ENCODE measurements at places on chromosomes 7 and 10. TPM values are rescaled to one million over a fixed set of nuclear protein-coding genes. Genes with fewer than 3 reads are reported as not detected.

DNA sequence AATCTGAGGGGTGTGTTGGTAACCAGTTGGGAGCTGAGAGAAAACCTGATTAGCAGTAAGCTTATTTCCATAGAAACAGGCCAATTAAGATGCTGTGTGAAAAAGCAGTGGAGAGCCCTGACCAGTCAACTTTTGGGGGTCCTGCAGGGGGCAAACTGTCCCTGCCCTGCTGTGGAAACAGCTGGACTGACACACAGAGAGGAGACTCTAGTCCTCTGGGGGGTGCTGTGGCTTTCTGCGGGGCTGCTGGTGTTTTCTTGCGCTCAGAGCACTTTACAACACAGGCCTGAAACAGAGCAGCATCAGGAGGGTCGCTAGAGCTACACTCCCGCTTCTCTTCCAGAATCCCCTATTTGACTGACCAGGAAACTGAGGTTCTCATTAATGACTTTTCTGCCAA is 546.9 kb upstream of the GALNT17 start:
- DNase-seq = no peak

GRCh38 chr7:94375691-94376090 is 19.0 kb upstream of the COL1A2 start:
- peak; percentile 49 for DNase-seq

DNA sequence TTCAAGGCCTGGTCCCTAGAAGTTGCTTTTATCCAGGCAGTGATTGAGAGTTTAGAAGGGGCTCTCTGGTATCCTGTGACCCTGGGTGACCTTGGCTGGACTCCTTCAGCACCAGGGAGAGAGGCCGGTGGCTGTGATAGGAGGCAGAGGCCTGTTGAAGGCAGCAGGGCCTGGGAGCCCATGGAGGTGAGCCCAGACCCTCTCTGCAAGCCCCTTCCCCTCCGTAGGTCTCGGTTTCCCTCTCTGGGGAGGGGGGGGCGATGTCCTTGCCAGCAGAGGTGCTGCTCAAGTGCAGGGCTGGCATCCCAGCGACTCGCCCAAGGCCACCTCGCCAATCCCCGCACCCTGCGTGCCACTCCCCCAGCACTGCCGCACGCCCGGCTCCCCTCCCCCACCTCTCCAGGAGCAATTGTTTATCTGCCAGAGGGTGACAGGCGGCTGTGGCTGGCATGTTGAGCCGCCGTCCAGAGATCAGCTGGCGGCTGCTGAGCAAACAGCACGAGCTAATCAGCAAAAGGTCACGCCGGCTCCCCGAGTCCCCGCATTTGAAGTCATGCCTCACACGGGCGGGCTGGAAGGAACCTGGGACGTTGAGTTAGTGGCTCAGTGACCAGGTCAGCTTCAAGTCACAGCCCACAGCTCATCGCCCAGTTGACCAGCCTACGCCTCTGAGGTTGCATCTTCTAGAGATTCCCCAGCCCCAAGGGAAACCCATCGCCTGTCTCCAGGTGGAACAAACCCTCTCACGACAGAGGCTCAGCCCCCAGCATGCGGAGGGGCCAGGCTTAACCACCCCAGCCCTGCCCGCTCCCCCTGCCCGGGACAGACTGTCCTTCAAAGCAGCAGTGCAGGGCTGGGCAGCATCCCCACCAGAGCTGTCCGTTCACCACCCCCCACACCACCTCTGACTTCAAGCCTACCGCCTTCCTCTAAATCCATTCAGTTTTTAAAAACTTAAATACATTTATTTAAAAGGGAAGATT is 43.7 kb downstream of the ELFN1 start:
- DNase-seq = peak; percentile 58

- no peak for DNase-seq
Observed at GRCh38 chr10:45375716-45376231, 1.8 kb downstream of the ALOX5 start.

GRCh38 chr7:1703441-1703840 is 33.4 kb downstream of the ELFN1 start:
- no peak for DNase-seq

- DNase-seq = no peak
Observed at GRCh38 chr7:107788216-107788615, 14.8 kb downstream of the SLC26A3 start.

DNA sequence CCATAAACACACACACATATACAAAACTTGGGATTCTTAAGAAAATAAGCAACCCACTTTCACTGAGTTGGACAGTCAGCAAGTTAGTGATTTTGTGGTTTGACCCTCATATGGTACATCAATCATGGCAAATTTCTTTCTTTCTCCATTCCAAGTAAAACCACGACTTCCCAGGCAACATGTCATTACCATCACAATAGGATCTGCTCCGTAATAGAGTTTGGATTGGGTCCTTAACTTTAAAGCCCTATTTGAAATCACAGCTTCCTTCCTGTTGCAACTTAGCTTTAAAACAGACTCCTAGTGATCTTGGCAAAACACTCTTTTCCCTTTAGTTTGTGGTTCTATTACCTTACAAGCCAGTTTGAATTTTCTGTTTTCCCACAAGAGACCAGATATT is 483.6 kb downstream of the INHBA start:
- no peak for DNase-seq

GRCh38 chr7:69898189-69898588 is 299.9 kb downstream of the AUTS2 start:
- no peak for DNase-seq

DNA sequence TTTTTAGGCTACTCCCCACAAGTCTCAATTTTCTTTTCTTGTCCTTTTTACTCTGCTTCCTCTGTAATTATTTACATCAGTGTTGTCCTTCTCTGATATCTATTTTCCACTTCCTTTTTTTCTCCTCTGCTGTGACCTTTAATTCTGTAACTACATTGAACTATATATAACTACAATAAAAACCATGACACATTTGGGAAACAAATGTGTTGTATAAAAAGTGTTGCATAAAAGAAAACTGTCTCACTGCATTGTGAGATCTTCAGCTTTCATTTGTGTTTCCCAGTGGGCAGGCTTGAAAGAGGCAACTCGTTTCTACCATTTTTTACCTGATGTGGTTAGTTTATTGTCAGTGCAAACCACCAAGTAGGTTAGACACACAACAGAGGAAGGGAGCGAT is 483.9 kb upstream of the NRP1 start:
- DNase-seq = no peak

DNA sequence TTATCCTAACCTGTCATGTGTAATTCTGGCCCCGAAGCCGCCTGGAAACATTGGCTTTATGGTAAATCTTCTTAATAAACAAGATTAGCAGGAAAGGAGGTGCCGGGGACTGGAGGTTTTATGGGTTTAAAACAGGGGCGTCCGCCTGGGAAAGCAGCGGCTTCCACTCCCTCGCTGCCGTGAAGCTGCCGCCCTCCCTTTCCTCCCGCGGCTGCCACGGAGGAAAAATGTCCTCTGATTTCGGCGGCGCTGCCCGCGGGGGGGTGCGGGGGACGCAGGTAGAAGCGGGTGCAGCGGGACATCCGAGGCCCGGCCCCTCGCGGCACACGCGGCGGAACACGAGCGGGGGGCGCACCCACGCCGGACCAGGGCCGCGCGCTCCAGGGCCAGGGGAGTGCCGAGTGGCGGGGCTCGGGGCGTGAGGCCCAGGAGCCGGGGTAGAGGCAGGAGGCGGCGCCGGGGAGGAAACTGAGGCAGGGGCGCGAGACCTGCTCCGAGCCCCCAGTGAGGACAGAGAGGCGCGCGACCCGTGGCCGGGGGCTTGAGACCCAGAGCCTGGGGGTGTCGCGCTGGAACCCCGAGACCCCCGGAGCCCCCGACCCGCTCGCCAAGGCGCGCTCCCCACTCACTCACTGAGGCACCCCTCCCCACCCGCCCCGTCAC is 993 bp downstream of the PTPRN2 start:
- DNase-seq = no peak

- DNase-seq = no peak
Observed at GRCh38 chr7:76008156-76008687, 13.8 kb upstream of the TMEM120A start.

- DNase-seq = no peak
Observed at GRCh38 chr10:44619975-44620374, 235.1 kb upstream of the CXCL12 start.

- no peak for DNase-seq
Observed at GRCh38 chr7:5681979-5682546, 99.4 kb downstream of the RNF216 start.

- no peak for DNase-seq
Observed at GRCh38 chr7:1122832-1123501, 35.1 kb downstream of the GPER1 start.

DNA sequence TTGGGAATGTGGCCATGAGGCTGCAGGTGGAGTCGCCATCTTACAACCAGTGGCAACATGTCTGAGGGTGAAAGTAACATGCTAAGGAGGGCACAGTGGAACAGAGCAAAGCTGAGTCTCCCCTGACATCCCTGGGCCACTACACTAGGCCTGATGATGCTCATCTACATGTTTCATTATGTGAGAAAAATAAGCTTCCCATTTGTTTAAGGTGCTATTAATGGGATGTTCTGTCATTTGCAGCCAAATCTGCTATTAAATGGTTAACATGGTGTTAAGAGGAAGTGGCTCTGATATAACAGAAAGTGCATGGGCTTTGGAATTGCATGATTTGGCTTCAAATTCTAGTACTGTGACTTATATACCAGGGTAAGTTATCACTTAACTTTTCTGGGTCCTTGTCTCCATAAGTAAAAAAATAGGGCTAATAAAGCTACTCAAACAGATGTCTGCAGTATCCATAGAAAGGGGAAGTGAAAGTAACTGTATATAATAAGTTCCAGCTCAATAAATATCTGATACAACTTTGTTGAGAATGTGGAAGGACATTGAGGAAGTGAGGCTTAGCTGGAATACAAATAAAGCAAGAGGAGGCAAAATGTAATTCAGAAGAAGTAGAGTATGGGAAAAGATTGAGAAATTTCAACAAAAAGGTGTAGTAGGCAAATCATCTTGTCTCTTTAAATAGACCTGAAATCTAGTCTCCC is 158.9 kb downstream of the RTKN2 start:
- no peak for DNase-seq

DNA sequence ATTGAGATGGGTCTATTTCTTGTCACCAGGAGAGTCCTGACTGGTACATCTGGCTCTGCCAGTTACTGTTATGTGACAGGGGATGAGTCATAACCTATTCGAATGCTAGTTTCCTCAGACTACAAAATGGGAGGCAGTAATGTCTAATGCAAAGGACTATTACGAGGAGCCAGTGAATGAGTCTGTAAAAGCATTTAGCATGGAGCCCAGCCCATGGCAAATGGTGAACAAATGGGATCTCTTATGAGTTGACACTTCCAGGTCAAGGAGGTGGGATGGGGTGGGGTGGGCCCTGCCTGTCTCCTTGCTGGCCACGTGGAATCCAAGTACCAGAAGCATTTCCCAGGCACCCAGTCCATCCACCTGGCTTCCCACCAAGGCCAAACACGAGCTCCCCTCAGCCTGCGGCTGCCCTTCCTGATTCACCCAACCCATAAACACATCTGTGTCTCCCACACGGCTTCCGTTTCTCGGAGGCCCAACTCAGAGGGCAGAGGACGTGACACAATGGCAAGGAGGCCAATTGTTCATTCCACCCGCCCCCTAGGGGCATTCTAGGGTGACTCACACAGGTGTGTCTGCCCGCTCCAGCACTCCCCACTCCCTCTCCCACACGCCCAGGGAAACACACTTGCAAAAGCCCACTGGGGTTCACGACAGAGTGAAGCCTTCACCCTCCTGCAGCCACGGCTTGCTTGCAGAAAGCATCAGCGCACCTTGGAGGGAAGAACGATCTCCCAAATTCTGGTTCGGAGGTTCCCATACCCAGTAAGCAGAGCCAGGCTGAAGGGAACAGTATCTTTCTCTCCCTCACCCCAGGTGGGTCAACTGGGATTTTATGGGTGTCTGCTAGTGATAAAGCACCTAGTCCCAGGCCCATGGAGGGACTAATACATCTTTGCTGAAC is 109.8 kb downstream of the SH3PXD2A start:
- no peak for DNase-seq

GRCh38 chr7:37150180-37150579 is 298.5 kb downstream of the ELMO1 start:
- DNase-seq = peak; percentile 25

GRCh38 chr10:71716426-71716825 is 3.2 kb downstream of the C10orf105 start:
- DNase-seq = no peak

DNA sequence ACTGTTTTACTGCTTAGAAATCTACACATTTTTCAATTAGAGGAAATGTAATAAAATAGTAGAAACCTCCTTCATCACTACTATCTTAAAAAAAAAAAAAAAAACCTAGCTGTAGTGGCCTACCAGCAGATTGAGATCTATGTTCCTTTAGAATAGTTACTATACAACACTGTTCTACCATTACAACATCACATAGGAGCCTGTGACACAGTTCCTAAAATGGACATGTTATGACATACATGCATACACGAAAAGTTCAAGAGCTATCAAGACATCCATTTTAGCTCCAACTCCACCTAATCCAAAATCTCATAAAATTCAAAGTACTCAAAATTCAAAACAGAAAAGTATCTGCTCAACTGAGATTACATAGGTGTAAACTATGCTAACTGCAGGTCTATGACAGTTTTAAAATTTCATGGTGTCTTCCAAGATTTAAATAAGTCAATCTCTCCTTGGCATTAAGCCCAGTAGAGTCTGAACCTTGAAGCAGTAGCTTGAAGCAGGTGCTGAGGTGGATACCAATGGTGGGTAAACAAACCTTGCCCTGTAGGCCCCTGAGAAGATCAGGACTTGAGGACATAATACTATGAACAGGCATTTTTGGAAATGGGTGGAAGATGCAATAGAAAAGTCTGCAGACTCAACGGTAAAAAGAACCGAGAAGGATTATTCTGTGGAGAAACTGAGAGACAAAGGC is 17.0 kb downstream of the CACUL1 start:
- no peak for DNase-seq

DNA sequence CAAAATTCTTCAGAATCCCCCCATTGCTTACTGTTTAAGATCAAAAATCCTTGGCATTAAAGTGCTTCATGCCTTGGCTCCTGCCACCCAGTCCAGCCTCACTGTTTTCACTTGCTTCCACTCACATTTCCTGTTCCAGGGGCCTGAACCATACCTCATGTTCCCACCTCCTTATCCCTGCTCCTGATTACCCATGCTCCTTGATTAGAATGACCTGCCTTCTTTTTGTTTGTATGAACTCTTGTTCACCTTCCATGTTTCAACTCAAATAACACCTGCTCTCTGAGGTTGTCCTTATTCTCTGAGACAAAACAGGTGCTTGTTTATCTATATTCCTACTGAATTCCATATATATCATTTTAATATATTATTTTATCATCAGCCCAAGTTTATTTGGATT is 77.1 kb upstream of the VSTM2A start:
- no peak for DNase-seq

Gene SPDYE11
- not detected for total RNA-seq

Gene LIPK
- total RNA-seq = not detected

Gene PKD2L1
- not detected for total RNA-seq

Gene ADRA2A
- total RNA-seq = 346 TPM

Gene VCL
- 216 TPM for total RNA-seq

Gene HMX3
- total RNA-seq = 1.6 TPM

Gene DCLRE1A
- total RNA-seq = 7.7 TPM

Gene CUZD1
- total RNA-seq = 2.7 TPM

Gene TRPV5
- not detected for total RNA-seq
